ENCODE measurements at places on chromosomes 11 and 22. TPM values are rescaled to one million over a fixed set of nuclear protein-coding genes. Genes with fewer than 3 reads are reported as not detected.

Gene SORL1
- 1.4 TPM for total RNA-seq

Gene SLC22A25
- total RNA-seq: not detected

Gene OR4A16
- total RNA-seq: not detected

Gene SCUBE1
- not detected for total RNA-seq

Gene LMO1
- total RNA-seq: not detected

Gene PHOX2A
- total RNA-seq: not detected

Gene OR51E2
- total RNA-seq: not detected

Gene SESN3
- total RNA-seq: 48.8 TPM

Gene UBE2L3
- total RNA-seq: 39.0 TPM

Gene UCP3
- total RNA-seq: 0.54 TPM

Gene ANGPTL5
- 0.09 TPM for total RNA-seq

Gene MYO18B
- total RNA-seq: 0.08 TPM

Gene NOX4
- total RNA-seq: 2.5 TPM

Gene KCNJ5
- not detected for total RNA-seq

Gene KCNQ1
- total RNA-seq: not detected

GRCh38 chr11:67281552-67282150 is 7.5 kb upstream of the ANKRD13D start:
- DNase-seq: no peak

DNA sequence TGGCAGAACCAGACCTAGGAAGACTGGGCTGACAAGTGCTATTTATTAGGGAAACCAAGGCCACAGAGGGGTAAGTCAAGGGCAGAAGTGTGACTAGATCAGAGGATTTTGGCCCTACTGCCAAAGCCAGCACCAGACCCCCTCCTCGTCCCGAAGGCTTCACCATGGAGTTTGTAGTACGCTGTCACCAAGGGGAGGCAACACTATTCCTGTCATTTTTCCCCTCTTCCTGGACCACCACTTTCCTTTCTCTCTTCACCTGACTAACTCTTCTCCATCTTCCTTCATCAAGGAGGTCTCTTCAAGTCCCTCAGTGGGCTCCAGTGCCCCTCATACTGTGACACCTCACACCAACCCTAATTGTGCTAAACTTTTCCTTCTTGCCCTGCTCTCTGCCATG is 34.9 kb downstream of the MN1 start:
- no peak for DNase-seq

GRCh38 chr11:1371836-1372465 is 17.8 kb upstream of the BRSK2 start:
- no peak for DNase-seq

DNA sequence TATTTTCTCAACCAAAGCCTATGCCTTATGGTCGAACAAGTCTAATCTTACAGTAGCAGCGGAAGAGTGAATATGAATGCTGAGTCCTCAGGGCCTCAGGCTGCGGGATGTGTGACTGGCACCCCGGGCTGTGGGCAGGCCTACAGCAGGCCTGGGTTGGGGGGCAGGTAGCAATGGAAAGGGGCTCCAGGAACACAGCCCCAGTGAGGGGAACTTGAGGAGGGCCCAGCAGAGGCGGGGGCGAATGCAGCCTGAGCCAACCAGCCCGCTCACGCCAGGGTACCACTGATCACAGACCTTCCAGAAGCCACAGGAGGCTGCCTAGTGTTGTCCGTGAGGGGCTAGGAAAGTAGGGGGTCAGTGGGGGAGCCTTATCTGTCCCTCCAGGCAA is 11.3 kb upstream of the CD5 start:
- no peak for DNase-seq

- no peak for DNase-seq
Measured at GRCh38 chr11:12885717-12886239, 123.3 kb upstream of the RASSF10 start.

GRCh38 chr11:14454861-14455632 is 44.6 kb downstream of the COPB1 start:
- peak; percentile 59 for DNase-seq

GRCh38 chr11:125382314-125382791 is 113.7 kb downstream of the FEZ1 start:
- DNase-seq: no peak

DNA sequence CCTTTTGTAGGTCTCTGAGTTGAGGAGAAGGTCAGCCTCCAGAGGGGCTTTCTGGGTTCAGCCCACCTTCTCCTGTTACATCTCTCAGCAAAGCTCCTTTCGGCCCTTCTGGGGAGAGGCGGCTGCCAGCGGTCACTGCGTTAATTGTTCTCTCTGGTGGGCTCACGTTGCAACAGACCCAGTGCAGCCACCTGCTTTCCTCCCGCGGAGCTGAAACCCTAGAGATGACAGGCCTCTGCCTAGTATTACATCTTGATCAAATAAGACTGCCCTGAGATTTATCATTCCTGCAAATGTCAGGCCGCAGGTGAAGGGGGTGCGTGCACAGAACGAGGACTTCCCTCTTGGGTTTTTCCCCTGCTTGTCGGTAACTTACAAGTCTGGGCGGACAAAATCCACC is 43.2 kb upstream of the CREB3L1 start:
- no peak for DNase-seq

GRCh38 chr11:64568041-64568571 is 22.9 kb upstream of the SLC22A12 start:
- no peak for DNase-seq

DNA sequence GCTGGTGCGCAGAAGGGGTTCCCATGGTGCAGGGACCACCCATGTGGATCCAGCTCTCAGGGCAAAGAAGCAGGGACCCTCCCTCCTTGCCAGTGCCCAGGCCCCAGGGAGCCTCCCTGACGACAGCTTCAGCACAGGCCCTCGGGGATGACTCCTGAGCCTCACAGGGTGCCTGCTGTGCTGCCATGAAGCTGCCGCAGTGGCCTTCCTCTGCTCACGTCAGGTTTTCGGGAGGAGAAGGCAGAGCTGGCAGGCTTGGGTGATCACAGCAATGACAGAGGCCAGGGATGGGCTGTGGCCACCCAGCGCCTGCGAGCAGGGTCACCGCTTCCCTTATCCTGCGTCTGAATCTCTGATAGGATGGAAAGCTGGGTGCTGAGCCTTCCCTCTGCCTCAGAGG is 276.2 kb downstream of the BRD1 start:
- no peak for DNase-seq

- DNase-seq: peak; percentile 67
Measured at GRCh38 chr22:46798366-46799350, 36.2 kb downstream of the TBC1D22A start.

- DNase-seq: no peak
Measured at GRCh38 chr11:30454111-30454510, 131.2 kb downstream of the ARL14EP start.

DNA sequence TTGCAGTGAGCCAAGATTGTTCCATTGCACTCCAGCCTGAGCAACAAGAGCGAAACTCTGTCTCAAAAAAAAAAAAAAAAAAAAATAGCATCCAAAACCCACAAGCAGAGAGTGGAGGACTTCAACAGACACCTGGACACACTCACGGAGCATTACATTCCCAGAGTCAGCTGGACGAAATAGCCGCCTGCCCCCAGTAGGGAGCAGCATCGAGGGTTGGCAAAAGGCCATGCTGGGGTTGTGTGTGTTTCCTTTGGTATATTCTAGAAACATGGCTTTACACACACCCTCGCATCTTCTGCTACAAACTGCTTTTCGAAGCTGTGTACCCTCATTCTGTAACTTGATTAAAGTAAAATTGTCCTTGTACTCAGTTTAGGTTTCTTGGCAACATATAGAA is 5.3 kb downstream of the ADA2 start:
- peak; percentile 8 for DNase-seq

DNA sequence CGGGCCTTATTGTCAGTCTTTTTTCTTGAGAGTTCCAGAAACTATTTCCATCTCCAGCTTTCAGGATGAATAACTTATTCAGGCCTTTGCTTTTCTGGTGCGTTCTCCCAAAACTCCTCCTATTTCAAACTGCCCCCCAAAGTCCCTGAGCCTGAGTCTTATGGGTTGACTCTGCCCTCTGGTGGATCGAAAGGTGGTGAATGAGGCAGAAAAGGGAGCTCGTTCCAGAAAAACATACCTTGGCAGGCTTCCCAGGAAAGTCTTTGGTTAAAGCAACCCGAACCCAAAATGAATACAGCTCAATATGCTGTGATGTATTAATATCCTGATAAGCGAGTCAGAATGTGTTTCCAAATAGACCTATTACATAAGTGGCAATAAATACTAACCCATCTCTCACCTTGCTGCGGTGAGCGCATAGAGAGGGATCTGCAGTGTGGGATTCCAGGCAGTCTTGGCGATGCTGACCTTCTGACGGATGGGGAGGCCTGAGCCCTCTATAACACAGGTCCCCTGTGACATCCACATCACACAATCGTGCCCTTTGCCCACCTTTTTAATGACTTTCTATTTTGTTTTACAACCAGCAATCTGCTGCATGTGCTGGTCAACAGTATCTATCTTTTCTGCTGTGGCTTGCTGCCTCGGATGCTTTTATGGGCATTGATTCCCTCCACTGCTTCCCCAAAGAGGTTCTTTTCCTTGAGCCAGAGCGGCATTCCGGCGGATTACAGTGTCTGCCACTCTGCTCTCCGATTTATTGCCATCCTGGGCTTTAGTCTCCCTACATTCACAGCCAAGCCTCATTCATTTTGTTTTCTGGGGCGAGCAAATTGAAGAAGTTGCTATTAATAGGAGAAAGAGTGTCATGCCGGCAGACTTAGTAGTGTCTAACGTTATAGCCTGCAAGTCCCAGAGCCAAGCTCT is 756.8 kb downstream of the NTM start:
- DNase-seq: peak; percentile 98

- DNase-seq: no peak
Measured at GRCh38 chr11:118364956-118365615, 5.7 kb downstream of the UBE4A start.

- no peak for DNase-seq
Measured at GRCh38 chr11:117979481-117980211, 6.5 kb upstream of the IL10RA start.

- DNase-seq: no peak
Measured at GRCh38 chr22:50008151-50009040, 4.2 kb downstream of the IL17REL start.

GRCh38 chr11:120563703-120564572 is 52.4 kb downstream of the GRIK4 start:
- DNase-seq: no peak

DNA sequence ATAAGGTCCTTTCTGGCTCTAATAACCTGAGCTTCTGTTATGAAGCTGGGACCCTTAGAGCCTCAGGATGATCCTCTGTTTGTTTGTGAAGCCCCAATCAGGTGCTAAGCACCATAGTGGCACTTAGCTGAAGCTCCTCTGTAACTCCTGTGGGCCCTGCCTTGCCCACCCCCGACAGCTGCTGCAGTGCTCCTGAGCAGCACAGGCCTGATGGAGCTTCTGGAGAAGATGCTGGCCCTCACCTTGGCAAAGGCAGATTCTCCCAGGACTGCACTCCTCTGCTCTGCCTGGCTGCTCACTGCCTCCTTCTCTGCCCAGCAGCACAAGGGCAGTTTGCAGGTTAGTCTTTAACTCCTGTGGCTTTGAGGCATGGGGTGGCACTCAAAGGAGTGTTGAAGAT is 19.0 kb upstream of the CCDC134 start:
- no peak for DNase-seq

- DNase-seq: no peak
Measured at GRCh38 chr11:17511571-17511970, 32.6 kb downstream of the USH1C start.

DNA sequence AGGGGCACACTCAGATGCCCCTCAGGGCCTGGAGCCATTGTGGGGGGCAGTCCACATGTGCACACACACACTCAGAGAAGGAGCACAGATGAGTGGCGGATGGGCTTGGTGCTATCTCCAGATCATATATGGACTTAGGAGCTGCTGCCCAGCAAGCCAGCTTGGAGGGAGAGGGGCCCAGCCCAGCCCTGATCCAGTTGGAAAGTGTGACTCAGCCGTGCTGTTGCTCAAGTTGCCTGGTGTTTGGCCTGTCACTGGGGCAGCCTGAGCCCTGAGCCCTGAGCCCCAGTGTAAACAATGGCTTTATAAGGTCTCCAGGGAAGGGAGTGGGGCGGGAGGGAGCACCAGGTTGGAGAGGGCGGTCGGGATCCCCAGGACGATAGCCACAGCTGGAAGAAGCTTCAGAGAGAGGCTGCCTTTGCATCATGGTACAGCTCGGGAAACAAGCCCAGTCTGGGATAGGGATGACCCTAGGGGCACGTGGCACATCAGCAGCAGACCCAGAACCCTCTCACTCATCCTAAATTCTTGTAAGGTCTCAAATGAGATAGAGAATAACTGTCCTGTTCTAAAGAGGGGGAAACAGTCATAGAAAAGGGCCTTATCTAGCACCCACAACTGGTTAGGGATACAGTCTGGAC is 4.8 kb downstream of the SELENOM start:
- peak; percentile 95 for DNase-seq

DNA sequence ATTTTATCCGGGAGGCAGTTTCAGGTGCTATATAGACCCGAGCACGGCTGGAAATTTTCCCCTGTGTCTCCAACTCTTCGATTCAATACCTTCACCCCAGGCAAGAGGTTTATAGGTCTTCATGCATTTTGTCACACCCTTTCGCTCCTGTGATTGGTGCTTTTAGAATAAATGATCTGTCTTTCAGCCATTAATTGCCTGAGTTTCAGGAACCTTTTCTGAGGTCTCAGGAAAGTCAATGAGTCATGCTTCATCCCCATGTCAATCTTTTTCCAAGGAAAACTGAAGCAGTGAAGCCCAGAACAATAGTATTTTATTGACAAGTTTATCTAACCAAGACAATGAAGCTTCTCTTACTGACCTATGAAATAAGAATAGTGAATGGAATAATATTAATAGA is 29.9 kb downstream of the FAM181B start:
- no peak for DNase-seq

GRCh38 chr11:41457216-41458014 is 2.0 kb downstream of the LRRC4C start:
- no peak for DNase-seq

DNA sequence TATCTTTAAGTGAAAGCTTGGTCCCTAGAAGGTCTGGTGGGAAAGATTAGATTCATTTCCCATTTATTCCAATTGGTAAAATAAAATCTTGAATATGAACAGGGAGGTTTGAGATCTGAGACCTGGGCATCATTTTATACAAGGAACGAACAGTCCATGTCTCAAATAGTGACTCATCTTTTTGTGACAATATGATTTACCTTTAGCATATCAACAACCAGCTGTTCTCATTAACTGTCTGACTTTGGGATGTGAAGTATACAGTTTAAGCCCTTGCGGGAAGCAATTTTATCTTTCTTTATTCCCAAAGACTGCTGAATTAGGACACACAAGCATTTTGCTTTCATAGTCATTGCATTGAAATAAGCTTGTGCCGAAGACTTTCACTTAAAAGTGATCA is 691.6 kb downstream of the ETS1 start:
- no peak for DNase-seq

All from fibroblast of the aortic adventitia (primary cell).